ENCODE measurements at places on chromosomes 6 and 20. TPM values are rescaled to one million over a fixed set of nuclear protein-coding genes. Genes with fewer than 3 reads are reported as not detected.

The C20orf96 gene
- total RNA-seq, result 4.3 TPM

The TUBB2A gene
- 3.5 TPM for total RNA-seq

The MLN gene
- total RNA-seq, result not detected

The XKR7 gene
- total RNA-seq, result not detected

The CGA gene
- not detected for total RNA-seq

The SLC4A11 gene
- 3.5 TPM for total RNA-seq

The IMPG1 gene
- not detected for total RNA-seq

The DSP gene
- total RNA-seq, result 0.04 TPM

The CDH4 gene
- not detected for total RNA-seq

The RGS17 gene
- 0.02 TPM for total RNA-seq

The SIRPD gene
- total RNA-seq, result not detected

The TSBP1 gene
- total RNA-seq, result not detected

The PAX1 gene
- not detected for total RNA-seq

The COL21A1 gene
- not detected for total RNA-seq

The MICB gene
- 22.3 TPM for total RNA-seq

The RCAN2 gene
- total RNA-seq, result 0.48 TPM

The KIZ gene
- total RNA-seq, result 9.7 TPM

The DNMT3B gene
- total RNA-seq, result 1.4 TPM

The TNF gene
- total RNA-seq, result 215 TPM

The C6orf141 gene
- not detected for total RNA-seq

The FNDC11 gene
- 0.13 TPM for total RNA-seq

The LPIN3 gene
- total RNA-seq, result 0.53 TPM

The OOEP gene
- total RNA-seq, result 0.47 TPM

The GPX6 gene
- not detected for total RNA-seq

The CFAP206 gene
- total RNA-seq, result not detected

The TRIM31 gene
- not detected for total RNA-seq

The SLC22A3 gene
- total RNA-seq, result not detected

The APOBEC2 gene
- total RNA-seq, result not detected

The MTFR2 gene
- 21.7 TPM for total RNA-seq

The GSTA2 gene
- not detected for total RNA-seq

The TOX2 gene
- 0.39 TPM for total RNA-seq

The STX11 gene
- 30.0 TPM for total RNA-seq

The BEND6 gene
- total RNA-seq, result not detected

The B4GALT5 gene
- total RNA-seq, result 37.5 TPM

The SEL1L2 gene
- not detected for total RNA-seq

The CRISP1 gene
- not detected for total RNA-seq

The TCF15 gene
- total RNA-seq, result not detected

The LTB gene
- total RNA-seq, result 206 TPM

The SRPK1 gene
- 114 TPM for total RNA-seq

The PNLDC1 gene
- 0.80 TPM for total RNA-seq

The HLA-DMA gene
- 16.5 TPM for total RNA-seq

The NKAIN4 gene
- total RNA-seq, result not detected

The CHMP4B gene
- 79.9 TPM for total RNA-seq

The HLA-DQB2 gene
- 0.83 TPM for total RNA-seq

The NEDD9 gene
- total RNA-seq, result 39.9 TPM

The GOPC gene
- total RNA-seq, result 21.2 TPM

The LTA gene
- 839 TPM for total RNA-seq

The WFDC12 gene
- not detected for total RNA-seq

The ULBP1 gene
- 0.74 TPM for total RNA-seq

The BNIP5 gene
- total RNA-seq, result not detected

The RNF114 gene
- 64.0 TPM for total RNA-seq

The KHDC1 gene
- total RNA-seq, result 7.1 TPM

The ZNF165 gene
- total RNA-seq, result 1.6 TPM

The EYS gene
- not detected for total RNA-seq

The MAK gene
- total RNA-seq, result 2.3 TPM

Measured in CD8-positive, alpha-beta memory T cell (primary cell).